ENCODE measurements at places on chromosomes 13 and 19.

DNA sequence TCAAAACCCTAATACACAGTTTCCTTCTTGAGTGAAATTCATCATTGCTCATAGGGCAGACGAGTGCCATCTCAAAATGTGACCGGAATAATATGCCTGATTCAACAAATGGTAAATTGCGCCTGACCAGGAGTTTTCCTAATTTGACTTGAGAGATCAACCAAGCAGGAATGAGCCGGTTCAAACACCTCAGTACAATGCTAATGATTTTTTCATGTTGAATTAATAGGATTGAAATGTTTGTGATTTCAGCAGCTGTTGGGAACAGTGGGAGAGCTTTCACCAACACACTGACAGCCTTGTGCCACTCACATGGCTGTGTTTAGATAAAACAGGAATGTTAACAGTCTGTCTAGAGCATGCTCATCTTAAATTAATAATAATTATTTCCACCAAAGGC lies 484.8 kb downstream of the PCDH9 start:
- DNase-seq = no peak

- no peak for DNase-seq
These were observed 724.3 kb upstream of the SLITRK1 start for GRCh38 chr13:84606616-84607015.

DNA sequence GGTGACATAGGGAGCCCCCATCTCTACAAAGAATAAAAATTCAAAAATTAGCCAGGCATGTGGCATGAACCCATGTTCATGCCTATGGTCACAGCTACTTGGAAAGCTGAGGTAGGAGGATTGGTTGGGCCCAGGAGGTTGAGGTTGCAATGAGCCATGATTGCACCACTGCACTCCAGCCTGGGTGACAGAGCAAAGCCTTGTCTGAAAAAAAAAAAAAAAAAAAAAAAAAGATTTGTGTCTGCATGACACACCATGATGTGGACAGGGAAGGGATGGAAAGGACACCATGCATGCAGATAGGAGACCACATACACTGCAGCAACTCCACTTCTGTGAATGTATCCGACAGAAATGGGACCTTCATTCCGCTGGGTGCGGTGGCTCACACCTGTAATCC lies 34.0 kb upstream of the HOMER3 start:
- no peak for DNase-seq

GRCh38 chr19:916645-917322 lies 349 bp upstream of the KISS1R start:
- no peak for DNase-seq

DNA sequence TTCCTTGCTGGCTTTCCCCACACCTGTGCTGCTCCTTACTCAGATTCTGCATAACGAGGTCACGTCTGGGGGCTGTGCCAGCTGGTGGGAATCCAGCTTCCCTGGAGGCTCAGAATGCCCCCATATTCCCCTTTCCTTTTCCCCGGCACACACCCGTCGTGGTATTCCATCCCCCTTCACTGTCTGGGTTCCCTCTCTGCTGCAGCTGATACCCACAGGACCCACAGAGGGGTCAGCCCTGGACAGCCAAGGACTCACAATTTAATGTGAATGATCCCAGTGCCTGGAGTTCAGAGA lies 4.2 kb upstream of the MYH14 start:
- no peak for DNase-seq

Data from CD4-positive, alpha-beta T cell treated with Interleukin-10 for 1 hour (primary cell).